ENCODE measurements at places on chromosomes 5 and 9.

DNA sequence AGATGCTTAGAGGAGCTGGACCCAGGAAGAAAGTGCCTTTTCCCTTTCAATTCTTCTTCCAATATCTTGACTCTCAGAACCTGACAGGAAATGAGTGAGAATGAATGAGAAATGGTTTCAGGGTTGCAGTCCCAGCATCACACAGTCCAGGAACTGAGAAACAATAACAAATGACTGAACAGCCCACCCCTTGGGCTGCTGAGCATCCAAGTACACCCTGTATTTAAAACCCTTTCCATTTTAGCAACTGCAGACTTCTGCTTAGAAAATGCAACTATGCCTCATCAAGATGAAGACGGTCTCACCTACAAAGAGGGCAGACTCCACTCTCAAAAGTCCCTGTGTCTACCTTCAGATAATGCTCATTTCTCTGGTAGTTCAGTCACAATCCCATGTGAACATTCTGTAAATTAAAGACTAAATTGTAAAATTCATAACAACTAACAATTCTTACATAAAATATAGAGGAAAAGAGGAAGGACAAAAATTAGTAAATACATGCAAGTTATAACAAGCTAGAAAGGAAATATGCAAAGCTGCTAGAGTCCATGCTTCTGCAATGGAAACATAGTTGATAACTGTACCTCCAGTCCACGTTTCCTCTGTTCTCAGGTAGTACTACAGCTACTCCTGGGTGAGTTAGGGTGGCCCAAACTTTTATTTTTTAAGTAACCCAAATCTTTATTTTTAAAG lies 316.5 kb downstream of the ICE1 start:
- no peak for DNase-seq

DNA sequence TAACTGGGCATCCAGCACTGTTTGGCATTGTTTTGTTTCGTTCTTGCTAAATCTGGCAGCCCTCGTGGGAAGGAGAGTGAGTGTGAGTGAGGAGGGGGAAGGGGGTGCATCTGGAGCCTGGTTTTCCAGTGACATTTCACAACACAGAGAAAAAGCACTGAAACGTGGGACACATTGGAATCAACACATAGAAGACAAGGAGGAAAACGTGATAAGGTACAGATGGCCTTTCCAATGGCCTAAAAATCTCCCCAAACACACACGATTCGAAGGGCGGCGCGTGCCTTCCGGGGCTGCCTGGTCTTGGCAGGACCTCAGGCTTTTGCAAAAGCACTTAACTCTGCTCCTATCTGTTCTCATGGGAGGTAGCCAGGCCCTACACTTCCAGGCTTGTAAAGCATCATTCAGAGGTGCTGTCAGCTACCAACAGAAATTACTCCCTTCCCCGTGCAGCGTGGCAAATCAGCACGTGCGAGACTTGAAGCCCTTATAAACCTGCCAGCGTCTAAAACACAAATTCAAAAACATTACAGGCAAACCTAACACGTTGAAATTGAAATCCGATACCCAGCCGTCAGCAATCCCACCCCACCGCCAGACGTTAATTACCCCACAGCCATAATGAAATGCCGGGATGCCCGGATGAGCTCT lies 129.4 kb downstream of the OLFM1 start:
- DNase-seq, result no peak

DNA sequence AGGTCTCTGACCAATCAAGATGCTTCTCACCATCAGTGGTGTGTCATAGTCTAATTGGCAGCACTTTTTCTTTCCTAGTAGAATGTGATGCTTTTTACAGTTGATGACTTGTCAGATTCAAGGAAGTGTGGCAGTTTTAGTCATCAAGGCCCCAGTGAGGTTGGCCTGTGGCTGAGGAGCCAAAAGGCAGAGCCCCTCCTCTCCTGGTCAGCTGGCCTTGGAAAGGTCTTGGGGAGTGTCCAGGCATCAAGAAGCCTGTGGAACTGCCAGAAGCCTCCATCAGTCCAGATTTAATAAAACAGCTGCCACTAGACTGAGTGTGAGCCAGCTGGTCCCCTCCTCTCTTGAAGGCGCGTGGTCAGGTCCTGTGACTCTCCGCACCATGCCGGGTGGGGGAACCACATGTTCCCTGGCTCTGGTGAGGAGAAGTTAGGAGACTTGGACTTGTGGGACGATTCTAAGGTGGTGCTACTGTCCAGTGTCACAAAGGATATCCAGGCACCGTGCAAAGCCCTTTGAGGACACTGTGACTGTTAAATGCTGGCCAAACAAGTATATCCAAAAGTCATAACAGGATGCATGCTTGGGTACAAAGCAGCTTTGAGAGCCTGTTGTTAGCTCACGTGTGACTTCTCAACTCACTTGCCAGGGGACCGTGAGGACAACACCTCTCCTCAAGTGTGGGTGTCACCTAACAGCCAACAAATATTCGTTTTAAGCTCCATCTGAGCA lies 6.1 kb upstream of the ANGPTL2 start:
- no peak for DNase-seq

- no peak for DNase-seq
Measured at GRCh38 chr5:88669371-88670050, 213.5 kb downstream of the MEF2C start.

- DNase-seq, result no peak
Measured at GRCh38 chr5:1442222-1443145, 2.8 kb downstream of the SLC6A3 start.

DNA sequence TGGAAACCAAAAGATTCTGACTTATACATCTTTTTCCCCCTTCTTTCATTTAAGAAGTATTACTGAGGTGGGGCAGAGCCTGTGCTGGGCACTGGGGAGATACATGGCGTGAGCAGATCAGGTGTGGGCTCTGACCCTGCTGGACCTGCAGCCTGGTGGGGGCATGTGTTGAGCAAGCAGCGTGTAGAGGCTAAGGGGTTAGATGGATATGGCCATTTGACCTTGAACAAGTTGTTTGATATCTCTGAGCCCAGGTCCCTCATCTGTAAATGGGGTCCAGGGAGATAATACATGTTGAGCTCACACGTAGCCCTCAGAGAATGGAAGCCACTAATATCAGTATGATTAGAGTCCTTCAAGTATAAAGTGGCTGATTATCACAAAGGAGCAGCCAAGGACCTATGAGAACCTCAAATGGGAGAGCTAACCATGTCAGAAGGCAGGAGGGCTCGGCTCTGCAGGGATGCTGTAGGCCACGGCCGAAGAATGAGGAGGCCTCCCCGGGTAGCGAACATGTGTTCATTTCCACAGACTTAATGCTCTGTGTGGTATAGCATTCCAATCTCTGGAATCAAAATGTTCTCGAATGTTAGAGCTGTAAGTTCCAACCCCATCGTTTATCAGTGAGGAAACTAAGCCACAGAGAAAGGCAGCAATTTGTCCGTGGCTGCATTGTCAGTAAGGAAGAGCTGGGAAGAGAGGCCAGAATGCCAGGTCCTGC lies 15.4 kb upstream of the ANGPTL2 start:
- no peak for DNase-seq

DNA sequence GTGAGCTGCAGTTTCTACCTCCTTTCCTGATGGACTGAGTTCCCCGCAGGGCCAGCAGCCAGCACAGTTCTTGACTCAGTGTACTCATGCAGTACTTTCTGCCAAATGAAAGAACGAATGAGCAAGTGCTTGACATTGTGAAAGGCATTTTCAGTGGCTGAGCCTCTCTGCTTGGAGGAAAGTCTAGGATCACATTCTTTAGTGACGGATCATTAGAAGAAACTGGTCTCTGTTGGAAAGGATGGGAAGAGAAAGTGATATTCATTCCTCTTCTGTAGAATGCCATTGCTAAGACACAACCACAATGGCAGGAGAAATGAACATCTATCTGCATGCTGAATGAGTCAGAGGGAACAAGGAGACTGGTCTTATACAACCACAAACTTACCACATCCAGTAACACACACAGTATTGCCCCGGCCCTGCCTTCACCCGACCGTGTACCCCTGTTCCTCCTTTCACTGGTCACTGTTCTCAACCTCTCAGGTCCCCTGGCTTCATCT lies 206.9 kb downstream of the CRB2 start:
- no peak for DNase-seq

- no peak for DNase-seq
Measured at GRCh38 chr9:109771087-109771486, 8.9 kb upstream of the PALM2AKAP2 start.

DNA sequence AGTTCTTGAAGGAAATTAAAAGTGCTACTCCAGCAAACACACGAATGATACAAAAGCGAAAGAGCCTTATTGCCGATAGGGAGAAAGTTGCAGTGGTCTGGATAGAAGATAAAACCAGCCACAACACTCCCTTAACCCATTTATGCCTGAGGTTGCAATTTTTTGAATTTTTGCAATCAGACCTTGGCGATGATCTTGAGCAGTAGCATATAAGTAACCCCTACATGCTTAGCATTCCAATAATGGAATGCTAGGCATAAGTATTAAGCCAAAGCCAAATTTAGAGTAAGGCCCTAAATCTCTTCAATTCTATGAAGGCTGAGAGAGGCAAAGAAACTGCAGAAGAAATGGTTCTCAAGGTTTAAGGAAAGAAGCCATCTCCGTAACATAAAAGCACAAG lies 153.5 kb downstream of the SLC28A3 start:
- no peak for DNase-seq

- no peak for DNase-seq
Measured at GRCh38 chr5:165508286-165508685, 2002.9 kb downstream of the MAT2B start.

- DNase-seq, result no peak
Measured at GRCh38 chr9:99576002-99576401, 245.7 kb upstream of the NR4A3 start.

GRCh38 chr5:138033386-138033808 lies 518 bp upstream of the FAM13B start:
- no peak for DNase-seq

- no peak for DNase-seq
Measured at GRCh38 chr9:88651682-88652633, 117.0 kb downstream of the NXNL2 start.

DNA sequence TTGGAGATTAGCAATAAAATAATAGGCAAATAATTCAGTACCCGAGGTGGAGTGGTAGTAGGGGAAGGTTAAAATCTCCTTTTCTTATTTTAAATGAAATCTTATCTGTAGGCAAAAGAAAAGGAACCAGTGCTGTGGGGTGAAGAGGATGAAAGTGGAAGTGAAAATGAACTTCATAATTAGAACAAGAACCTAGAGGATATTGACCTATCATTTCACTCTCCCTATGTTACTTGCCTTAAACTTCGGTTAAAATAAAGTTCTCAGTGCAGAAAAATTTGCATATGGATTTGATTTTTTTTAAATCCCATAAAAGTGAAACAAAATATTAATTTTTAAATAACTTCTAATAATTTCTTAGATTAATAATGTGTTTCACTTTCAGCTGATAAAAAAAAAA lies 1094.9 kb upstream of the C9orf72 start:
- no peak for DNase-seq

DNA sequence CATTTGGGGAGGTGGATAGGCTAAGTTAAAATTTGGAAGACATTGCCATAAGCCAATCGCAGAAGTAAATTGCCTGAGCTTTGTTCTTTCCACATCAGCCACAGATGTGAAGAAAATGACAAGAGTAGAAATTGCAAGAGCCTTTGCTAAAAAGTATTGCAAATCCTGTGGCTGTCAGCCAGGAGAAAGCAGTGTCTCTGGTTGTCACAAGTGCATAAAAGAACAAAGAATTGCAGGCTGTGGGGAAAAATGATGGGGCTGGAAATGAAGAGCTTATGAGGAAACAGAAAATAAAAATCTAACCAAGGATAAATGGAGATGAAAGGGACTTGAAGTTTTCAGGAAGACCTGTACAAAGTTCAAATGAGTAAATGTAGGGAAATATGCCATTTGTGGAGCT lies 344.8 kb downstream of the CSNK1G3 start:
- DNase-seq, result no peak

DNA sequence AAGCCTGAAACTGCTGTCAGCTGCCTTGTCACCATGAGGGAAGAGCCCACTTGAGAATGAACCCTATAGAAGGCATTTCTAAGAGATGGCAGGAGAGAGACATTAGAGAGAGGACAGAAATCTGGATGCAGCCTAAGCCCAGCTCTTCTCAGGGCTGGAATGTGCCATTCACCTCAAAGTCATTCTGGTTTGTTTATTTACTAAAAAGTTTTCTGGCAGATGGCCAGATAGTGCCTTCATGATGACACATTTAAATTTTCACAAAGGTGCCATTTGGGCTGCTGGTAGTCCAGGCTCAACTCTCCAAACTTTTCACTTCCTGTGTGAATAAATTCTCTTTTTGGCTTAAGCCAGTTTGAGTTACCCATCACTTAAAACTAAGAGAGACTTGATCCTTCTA lies 144.6 kb upstream of the ZNF366 start:
- no peak for DNase-seq

DNA sequence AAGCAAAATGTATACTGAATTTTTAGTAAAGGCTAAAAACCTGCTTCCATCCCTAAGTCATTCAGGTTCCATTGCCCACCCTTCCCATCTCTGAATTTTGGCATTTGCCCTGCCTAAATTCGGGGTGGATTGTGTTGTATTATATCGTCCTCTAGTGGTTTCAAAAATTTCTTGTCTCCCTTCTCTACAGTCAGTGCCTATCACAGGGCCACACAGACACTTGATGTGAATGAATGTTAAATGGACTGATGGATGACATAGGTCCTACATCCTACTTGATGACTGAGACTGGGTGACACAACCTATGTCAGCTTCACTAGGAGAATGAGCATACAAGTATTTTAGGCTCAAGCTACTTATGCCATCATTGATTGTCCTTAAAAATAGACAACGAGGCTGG lies 45.6 kb upstream of the SLC30A5 start:
- DNase-seq, result no peak

DNA sequence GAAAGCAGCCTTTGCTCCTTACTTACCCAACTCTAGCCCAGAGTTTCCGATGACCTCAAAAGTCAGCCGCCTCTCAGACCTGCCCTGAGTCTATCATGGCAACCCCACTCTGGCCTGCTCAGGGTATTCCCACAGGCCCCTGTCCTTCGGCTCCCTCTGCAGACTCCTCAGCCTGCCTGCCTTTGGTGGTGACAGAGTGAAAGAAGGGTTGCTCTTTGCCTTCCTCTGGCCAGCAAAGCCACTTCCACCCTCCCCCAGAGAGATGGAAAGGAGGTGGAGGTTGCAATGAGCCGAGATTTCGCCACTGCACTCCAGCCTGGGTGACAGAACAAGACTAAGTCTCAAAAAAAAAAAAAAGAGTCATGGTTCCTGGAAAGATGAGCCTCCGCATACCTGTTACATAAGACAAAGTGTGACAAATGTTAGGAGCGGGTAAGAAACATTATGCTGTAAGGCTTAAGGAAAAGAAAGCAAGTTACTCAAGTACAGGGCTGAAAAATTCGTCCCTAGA lies 2.3 kb upstream of the SMIM33 start:
- DNase-seq, result no peak

DNA sequence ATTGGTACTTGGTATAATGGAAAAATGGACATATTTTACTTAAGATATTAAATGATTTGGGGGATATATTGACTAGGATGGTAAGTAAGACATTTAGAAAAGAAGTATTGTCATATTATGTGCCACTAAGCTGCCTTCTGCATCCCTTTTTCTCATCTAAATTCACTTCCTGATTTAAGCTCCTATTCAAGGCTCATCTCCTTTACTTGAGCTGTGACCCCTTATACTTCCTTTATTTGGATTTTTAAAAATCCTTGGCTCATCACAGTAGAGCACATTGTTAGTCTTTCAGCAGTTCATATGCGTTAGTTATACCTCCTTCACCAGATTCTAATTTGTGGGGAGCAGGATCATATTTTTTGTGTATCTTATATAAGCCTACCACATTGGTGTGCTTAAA lies 6.6 kb downstream of the COMMD10 start:
- no peak for DNase-seq

- no peak for DNase-seq
Measured at GRCh38 chr5:127392762-127393161, 102.2 kb downstream of the MEGF10 start.

All from NCI-H1436 treated with DMSO at 0.1 percent for 48 hours (cell line).